Stimulated activated naive CD4-positive, alpha-beta T cell treated with Interleukin-2 at 50 U/mL for 16 hours (primary cell): ENCODE measurements at places on chromosomes 6 and 20.

GRCh38 chr20:23180451-23180921 is 94.4 kb upstream of the CD93 start:
- no peak for DNase-seq

DNA sequence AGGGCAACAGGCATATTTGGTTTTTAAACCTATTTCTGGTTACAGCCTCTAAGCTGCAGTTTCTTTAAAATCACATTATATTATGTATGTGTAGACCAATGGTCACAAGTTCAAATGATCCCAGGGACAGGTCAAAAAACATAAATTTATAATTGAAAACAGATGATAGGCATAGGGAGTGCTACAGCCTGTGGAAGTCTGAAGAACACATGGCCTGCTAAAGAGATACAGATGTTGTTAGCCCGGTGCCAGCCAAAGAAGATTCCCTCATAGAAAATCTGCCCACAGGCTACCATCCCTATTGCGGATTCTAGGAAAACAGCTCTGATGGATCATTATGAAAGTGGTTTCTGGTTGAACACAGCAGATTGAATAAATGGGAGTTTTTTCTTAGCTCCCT is 65.3 kb downstream of the NRSN1 start:
- DNase-seq = no peak

GRCh38 chr6:98514796-98515195 is 319.6 kb upstream of the POU3F2 start:
- no peak for DNase-seq

- DNase-seq = no peak
These were observed 131.2 kb upstream of the RPS6KA2 start for GRCh38 chr6:166758136-166758704.

GRCh38 chr6:7587631-7588100 is 2.3 kb upstream of the SNRNP48 start:
- DNase-seq = no peak

GRCh38 chr20:35283441-35284266 is 918 bp downstream of the EIF6 start:
- no peak for DNase-seq

GRCh38 chr20:19918965-19919329 is 98.2 kb upstream of the NAA20 start:
- no peak for DNase-seq

DNA sequence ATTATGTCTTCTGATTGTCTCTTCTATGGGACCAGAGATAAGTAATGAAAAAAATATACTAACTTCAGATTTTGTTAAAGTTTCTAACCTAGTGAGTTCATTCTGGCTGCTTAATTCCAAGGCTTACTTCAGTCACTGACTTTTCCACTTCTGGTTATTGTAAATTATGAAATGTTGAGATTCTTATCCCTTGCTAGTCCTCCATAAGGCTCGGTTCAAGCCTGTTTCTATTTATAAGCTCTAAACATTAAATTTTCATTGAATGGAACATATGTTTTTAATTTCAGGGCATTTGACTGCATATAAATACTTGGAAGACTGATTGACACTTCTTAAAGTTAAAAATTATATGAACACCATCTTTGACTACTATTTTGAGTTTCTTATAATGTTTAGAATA is 23.6 kb upstream of the NKAIN2 start:
- no peak for DNase-seq

GRCh38 chr6:96980142-96980541 is 55.6 kb downstream of the KLHL32 start:
- no peak for DNase-seq

GRCh38 chr6:77178821-77179220 is 284.5 kb downstream of the HTR1B start:
- DNase-seq = no peak

- no peak for DNase-seq
These were observed 244.2 kb downstream of the EPM2A start for GRCh38 chr6:145491126-145491525.

- DNase-seq = no peak
These were observed 11.2 kb upstream of the CDK19 start for GRCh38 chr6:110826236-110827129.
